Esophagus mucosa (tissue), 1 donor: ENCODE measurements at places on chromosomes 1 and 21. TPM values are rescaled to one million over a fixed set of nuclear protein-coding genes. Genes with fewer than 3 reads are reported as not detected.

- no peak for ATAC-seq
Observed at GRCh38 chr1:53412285-53413174, 46.7 kb upstream of the DMRTB1 start.

- ATAC-seq, result no peak
Observed at GRCh38 chr1:217389895-217390294, 241.0 kb downstream of the GPATCH2 start.

- ATAC-seq, result no peak
Observed at GRCh38 chr1:22633697-22634463, 2.5 kb upstream of the C1QA start.

- ATAC-seq, result no peak
Observed at GRCh38 chr1:2452932-2453315, 23.2 kb upstream of the PLCH2 start.

FAM177B gene
- 0.64 TPM for total RNA-seq

PTTG1IP gene
- total RNA-seq, result 67.1 TPM

DNA sequence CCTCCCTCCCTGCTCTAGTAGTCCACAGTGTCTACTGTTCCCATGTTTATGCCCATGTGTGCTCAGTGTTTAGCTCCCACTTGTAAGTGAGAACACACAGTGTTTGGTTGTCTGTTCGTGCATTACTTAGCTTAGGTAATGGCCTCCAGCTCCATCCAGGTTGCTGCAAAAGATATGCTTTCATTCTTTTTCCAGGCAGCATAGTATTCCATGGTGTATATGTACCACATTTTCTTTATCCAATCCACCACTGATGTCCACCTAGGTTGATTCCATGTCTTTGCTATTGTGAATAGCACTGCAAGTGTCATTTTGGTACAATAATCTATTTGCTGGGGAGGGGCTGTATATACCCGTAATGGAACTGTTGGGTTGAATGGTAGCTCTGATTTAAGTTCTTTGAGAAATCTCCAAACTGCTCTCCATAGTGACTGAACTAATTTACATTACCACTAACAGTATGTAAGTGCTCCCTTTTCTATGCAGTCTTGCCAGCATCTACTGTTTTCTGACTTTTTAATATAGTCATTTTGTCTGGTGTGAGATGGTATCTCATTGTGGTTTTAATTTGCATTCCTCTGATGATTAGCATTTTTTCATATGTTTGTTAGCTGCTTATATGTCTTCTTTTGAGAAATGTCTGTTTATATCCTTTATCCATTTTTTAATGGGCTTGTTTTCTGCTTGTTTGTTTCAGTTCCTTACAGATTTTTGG, 191.9 kb upstream of the DMRTA2 start:
- no peak for ATAC-seq

DNA sequence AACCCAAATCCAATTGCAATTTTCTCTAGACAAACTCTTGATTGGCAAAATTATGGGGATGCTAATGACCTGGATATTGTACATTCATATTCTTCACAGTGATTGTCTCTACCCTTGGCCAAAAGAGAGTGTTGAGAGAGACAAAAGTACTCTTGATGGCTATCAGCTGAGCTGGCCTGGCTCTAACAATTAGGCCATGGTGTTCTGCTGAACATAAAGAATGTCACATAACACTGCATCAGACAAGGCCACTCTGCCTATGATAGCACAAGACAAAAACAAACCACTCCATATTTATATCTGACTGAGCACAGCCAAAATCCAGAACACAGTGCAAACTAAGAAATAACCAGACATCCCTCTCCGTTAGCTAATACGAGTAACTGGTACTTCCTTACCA, 101.7 kb downstream of the ADAMTS1 start:
- ATAC-seq, result no peak

DNA sequence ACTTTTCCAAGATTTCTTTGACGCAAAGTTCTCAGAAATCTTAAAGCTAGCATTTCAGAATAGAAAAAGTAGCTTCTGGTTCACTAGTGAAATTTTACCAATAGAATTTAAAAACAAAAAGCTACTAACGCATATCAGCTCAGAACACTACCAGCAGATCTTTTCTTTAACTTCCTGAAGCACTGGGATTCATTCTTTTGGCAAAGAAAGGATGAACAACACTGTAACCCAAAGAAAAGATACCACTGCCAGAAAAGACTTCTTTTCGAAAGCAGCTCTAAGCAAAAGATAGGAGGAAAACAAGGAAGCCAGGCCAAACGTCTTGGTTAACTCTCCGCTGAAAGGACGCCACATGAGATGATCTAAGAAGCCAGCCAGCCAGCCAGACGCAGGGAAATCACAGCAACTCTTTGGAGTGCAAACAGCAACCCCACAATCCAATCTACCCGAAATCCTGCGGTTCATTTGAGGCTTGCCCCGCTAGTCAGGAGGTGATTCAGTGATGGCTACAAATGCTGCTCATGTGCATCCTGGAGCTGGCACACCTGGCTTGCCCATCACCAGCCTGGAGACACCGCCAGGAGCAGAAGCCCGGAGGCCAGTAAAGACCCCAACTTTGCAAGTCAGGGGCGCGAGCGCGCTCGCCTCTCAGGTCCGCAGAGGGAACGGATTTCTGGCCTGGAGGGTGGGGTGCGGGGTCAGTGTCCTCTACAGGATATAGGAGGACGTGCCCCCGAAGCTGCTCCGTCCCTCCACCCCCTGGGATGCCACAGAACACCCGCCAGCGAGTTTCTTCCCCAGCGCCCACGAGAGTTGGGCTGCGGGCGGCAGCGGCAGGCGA, 812 bp downstream of the NBPF1 start:
- peak; percentile 34 for ATAC-seq

DNA sequence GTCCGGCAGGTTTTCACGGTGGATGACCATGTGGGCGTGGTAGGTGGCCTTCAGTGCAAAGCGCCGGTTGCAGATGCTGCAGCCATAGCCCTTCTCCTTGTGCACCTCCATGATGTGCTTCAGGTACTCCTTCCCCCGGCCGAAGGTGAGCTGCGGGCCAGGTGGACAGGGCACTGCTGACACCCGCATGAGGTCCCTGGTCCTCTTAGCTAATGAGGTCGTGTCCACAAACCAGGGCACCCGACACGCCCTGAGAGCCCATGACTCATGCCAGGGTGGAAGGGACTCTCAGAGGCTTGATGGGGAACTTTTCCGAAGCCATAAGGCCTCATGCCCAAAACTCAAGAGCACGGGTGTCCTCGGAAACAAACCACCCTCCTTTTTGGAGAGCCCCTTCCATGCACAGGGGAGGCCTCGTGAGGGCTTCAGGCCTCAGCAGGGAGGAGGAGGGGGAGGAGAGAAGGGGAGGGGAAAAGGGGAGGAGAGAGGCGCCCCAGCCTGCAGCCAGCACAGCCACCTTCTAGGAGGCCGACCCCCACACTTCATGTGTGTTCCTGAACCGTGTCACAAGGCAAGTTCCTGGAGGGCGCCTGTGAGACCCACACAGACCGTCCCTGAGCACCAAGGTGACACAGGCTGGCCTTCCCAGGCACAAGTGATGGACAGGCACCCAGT, 54.4 kb upstream of the RIPK4 start:
- peak; percentile 16 for ATAC-seq

- no peak for ATAC-seq
Observed at GRCh38 chr21:16185766-16186165, 456.0 kb downstream of the USP25 start.

DNA sequence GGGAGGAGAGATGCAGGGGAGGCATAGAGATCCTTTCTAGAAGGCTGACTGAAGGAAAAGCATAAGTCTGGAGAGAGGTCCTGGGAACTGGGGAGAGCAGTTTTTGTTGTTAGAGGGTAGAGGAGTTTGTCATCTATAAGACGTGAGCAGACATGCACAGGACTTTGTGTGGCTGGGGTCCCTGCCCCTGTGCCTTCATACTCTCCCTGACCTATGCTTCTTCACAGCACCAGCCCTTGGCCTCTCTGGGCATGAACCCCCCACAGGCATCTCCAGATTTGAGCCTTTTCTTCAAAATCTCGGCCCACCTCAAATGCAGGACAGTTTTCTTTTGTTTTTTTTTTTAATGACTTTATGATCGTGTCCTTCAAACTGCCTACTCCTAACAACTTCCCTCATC, 79.9 kb downstream of the EVA1C start:
- no peak for ATAC-seq

FCRL2 gene
- 0.56 TPM for total RNA-seq

SH2D2A gene
- total RNA-seq, result 1.4 TPM

CYYR1 gene
- 4.6 TPM for total RNA-seq

RXFP4 gene
- total RNA-seq, result not detected

TSPAN2 gene
- total RNA-seq, result 0.68 TPM

DNA sequence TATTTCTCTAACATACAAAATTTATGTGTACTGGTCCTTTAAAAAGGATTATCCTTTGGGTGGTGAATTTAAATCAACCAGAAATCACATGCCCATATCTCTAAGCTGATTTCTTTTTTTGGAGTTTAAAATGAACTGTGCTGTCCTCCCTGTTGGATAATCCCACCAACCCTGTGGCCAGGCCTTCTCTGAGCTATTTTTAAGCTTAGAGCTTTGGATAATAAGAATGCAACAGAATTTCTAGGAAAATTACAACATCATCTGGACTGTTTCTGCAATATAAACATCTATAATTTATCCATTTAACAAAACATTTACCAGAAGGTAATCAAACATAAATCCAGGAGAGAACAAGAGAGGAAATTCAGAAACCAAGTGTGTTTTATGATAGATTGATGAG, 88.3 kb downstream of the LRRC40 start:
- ATAC-seq, result no peak

GRCh38 chr1:4315202-4315601, 339.2 kb upstream of the AJAP1 start:
- no peak for ATAC-seq

TEX38 gene
- not detected for total RNA-seq

DNA sequence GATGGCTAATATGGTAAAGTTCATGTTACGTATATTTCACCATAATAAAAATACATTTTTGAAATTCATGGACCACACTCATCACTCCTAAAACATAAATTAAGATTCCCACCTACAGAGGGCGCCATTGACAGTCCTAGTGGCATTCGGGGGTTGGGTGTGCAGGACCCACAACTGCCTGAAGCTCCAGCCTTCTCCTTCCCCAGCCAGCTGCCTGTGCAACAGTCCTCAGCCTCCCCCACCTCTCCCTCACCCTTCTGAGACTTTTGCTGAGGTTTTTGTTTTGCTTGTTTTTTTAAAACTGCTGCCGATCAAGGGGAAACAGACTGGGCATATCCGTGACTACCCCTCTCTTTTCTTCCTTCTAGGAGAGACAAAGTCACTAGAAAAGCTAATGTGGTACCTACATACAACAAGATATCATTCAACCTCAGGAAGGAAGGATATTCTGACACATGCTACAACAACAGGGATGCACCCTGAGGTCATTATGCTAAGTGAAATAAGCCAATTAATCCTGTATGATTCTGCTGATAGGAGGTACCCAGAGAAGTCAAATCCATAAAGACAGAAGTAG, 9.2 kb upstream of the EVA1C start:
- ATAC-seq, result peak; percentile 59

DNA sequence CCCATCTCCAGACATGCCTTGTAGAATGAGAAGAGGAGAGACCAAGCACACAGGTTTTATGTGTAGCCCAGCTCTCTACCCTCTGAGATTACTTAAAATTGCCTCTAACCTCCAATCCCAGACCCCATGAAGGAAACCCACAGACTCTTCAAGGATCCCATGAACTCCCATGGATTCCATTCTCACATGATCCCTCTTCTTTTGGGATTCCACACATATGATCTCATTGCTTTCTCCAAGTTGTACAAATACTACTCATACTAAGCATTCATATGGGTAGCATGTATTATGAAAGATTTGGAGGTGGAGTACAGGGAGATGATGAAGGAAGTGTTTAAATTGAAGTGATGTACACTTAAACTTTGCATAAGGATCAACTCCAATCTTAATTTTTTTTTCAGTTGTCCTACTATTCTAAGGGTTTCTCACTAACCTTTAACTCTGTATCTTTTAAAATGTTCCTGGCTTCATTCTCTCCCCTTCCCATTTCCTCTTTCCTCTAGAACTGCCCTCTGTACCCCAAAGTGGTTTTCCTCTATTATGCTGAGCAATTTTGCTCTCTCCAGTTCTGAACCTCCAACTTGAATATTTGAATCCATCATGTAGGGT, 41.6 kb downstream of the MFSD2A start:
- ATAC-seq, result no peak

RAB3B gene
- 0.04 TPM for total RNA-seq
